Femur (tissue), 1 donor: ENCODE measurements at places on chromosomes 7 and 10.

DNA sequence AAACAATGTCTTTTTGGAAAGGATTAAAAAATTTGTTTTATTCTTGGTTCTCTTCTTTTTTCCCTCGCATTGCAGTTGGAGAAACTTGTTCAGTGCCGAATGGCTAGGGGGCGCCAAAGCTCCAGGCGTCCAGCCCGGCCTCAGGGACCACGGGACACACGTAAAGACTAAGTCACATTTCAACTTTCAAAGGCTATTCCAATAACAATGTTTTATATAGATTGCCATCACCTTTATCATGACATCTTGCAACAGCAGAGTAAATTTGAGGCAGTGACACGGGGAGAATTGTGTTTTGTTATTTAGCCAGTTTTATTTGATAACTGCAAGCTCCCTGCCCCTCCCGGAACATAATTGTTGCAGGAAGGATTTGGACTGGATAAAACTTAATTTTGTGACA lies 2.2 kb upstream of the IGFBP3 start:
- peak; percentile 89 for DNase-seq

- DNase-seq, result no peak
Observed at GRCh38 chr7:47617131-47617530, 35.2 kb upstream of the TNS3 start.

- no peak for DNase-seq
Observed at GRCh38 chr10:76192151-76192550, 760.7 kb downstream of the LRMDA start.

GRCh38 chr7:142733271-142733670 lies 16.0 kb upstream of the PRSS1 start:
- DNase-seq, result no peak

DNA sequence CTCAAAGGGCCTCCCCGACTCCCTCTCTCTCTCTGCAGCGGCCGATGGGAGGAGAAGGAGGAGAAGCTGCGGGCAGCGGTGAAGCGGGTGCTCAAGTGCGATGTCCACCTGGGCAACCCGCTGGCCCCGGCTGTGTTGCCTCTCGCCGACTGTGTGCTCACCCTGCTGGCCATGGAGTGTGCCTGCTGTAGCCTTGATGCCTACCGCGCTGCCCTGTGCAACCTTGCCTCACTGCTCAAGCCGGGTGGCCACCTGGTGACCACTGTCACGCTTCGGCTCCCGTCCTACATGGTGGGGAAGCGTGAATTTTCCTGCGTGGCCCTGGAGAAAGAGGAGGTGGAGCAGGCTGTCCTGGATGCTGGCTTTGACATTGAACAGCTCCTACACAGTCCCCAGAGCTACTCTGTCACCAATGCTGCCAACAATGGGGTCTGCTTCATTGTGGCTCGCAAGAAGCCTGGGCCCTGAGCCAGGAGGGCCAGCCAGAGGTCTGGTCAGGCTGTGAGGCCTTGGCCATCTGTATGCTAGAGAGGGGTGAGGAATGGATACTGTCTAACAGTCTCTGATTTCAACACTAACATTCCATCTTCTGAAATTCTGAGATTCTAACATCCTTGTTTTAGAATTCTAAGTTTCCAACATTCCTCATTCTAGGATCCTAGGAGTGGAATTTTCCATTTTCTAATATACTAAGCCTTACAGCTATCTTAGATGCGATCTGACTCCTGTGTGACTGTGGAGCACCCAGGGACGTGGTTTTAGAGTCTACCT lies 3.6 kb downstream of the INMT start:
- DNase-seq, result peak; percentile 71

DNA sequence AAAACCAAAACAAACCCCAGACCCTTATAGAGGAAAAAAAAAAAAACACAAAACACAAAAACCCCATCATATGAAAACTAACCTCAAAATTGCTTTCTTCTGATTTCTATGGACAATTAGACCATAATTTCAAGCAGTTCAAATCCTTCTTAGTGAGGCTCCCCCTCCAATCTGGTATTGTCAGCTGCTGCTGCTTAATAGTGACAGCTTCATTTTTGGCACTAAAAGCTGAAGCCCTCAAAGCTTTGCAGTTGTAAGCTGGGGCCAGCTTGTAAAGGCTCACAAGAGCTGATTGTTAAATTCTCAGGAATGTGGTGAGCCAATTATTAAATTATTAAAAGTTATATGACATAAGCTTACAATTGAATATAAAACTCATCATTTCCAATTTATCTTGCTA lies 21.9 kb downstream of the ATXN7L1 start:
- DNase-seq, result no peak

DNA sequence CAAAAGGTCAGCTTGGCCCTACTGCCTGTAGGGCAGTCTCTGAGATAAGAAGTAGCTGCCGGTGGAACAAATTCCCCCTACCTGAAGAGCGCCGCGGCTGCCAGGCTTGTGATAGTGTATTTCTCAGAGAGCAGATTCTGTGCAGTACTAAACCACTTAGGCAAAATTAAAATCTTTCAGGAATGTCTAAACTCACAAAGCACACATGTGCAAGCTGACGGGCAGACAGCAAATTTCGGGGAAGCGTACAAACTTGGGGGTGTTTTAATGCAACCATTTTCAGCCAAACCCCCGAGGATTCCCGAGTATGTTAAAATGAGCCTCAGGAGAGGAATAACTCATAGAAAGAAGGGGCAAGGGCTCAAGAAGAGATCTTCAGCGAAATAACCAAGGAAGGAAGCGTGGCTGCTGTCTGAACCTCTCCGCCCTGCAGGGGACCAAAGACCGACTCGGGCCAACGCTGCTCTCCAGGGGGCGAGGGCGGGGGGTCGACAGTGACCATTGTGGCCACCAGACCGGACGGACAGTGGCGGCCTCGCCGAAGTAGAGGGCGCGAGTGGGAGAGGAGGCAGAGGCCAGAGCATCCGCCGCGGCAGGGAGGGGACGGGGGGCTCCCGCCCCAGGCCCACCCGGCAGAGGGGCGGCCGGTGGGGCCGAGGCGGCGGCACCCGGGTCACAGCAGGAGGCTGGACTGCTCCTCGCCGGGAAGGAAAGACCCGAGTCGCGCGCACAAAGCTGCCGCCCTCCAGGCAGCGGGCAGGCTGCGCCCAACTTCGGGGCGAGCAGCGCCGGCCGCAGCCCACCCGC lies 819 bp downstream of the HYCC1 start:
- DNase-seq, result peak; percentile 53

DNA sequence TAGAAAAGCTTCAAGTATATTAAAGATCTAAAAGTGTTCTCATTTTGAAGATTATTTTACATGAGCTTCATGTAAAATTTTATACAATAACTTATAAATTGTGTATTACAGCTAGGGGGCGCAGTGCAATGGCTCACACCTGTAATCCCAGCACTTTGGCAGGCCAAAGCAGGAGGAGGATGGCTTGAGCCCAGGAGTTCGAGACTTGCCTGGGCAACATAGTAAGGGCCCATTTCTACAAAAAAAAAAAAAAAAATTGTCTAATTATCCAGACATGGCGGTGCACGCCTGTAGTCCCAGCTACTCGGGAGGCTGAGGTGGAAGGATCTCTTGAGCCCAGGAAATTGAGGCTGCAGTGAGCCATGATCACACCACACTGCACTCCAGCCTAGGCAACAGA lies 16.6 kb downstream of the ACBD5 start:
- peak; percentile 38 for DNase-seq

GRCh38 chr10:87504307-87504639 lies 420 bp upstream of the MINPP1 start:
- DNase-seq, result no peak

DNA sequence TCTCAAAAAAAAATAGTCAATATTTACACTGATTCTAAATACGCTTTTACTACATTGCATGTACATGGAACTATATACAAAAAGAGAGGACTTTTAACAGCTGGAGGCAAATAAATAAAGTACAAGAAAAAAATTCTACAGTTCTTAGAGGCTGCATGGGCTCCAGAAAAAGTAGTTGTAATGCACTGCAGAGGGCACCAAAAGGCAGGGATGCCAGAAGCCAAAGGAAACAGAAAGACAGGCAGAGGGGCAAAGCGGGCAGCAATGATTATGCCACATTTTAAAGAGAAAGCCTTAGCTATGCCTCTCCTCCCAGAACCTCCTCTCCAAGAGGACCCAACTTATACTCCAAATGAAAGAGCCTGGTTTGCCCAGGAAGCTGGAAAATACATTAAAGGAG lies 11.6 kb upstream of the ADCK2 start:
- no peak for DNase-seq

DNA sequence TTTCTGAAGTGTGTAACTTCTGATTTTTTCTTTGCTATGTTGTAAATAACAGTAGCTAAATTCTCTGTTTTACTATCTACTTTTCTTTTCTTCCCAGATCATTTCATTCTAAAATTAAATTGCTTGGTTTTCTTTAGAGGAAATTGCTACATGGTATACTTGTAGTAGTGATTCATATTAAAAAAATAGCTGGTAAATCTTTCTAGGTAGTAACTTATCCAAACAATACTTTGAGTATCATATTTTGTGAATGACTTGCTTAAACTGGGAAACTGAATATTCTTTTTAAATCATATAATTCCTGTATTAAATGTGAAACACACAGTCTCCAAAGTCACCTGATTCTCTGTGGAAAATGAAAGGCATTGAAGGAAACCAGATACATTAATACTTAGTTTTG lies 85.5 kb downstream of the ZNRF2 start:
- DNase-seq, result no peak

GRCh38 chr7:112252691-112253090 lies 46.2 kb downstream of the ZNF277 start:
- no peak for DNase-seq

- DNase-seq, result no peak
Observed at GRCh38 chr10:17059197-17059688, 70.4 kb downstream of the CUBN start.

- DNase-seq, result no peak
Observed at GRCh38 chr10:110863956-110864355, 7.8 kb upstream of the PDCD4 start.

DNA sequence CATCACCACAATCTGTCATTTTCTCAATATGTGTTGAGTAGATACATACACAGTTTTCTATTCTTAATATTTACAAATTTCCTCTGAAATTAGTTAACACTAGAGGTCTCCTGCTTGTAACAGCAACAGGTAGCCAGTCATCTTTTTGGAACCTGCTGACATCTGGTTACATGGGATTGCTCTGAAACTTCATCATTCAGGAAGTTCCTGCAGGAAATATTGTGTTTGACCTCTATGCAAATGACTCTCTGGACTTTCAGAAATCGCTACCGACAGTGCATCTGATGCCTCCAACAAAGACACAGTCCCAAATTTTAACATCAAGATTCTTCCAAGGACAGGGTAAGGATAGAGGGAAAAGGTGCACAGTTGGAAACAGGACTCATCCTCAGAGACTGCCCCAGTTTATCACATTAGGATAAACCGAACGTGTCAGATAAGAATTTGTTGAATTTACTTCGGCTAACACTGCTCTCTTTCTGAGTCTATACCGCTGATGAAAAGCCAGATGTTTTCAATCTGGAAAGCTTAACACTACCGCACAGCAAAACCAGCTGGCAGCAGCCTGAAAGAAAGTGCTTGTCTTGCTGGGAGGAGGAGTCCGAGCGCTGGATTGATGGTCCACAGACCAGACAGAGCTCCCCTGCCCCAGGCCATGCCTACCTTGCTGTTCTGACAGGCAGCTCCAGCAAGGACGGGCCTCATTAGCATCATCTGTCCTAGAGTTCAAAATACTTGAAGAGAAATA lies 633.4 kb downstream of the PARD3 start:
- peak; percentile 71 for DNase-seq
